ENCODE measurements at places on chromosomes 12 and 14.

GRCh38 chr14:78245238-78245637 is 75.1 kb downstream of the NRXN3 start:
- no peak for DNase-seq

DNA sequence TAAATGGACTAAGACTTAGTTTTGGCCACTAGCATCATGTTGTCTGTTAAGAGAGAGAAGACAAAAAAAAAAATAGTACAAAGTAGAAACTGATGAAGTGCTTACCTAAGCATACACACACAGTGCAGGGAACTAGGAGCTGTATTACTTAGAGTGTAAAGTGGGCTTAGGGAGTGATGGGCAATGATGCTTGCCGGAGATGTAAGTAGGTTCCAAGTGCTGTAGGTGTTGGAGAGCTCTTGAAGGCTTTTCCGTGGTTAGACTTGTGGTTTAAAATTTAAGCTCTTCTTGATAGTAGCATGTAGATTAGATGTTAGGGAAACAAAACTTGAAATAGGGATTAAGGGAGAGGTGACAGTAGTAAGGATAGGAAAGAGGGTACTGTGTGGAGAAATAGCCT is 34.7 kb downstream of the MIA2 start:
- DNase-seq, result no peak

DNA sequence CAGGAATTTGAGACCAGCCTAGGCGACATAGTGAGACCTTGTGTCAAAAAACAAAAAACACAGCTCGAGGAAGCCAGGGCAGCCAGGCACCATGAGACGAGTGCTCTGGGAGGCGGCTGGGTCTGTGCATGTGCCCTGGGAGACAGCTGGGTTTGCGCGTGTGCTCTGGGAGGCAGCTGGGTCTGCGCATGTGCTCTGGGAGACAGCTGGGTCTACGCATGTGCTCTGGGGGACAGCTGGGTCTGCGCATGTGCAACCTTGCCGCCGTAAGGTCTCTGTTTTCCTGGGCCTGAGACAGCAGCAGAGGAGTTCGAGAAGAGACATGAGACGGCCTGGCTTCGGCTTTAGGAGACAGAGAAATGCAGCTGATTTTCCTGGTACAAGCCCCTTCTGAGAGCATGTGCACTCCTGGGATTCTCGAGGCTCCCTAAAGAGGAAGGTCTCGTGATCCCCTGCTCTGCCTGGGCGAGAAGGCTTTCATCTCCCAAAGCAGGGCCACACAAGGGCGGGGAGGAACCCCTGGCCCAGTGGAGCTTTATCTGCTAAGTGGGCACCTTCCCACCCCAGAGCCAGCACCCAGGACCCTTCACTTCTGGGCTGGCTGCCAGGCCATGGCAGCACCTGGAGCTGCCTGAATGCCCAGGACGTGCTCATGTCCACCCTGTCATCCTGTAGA is 3.5 kb upstream of the BDKRB1 start:
- no peak for DNase-seq

GRCh38 chr14:22509751-22510300 is 79.2 kb downstream of the DAD1 start:
- no peak for DNase-seq

DNA sequence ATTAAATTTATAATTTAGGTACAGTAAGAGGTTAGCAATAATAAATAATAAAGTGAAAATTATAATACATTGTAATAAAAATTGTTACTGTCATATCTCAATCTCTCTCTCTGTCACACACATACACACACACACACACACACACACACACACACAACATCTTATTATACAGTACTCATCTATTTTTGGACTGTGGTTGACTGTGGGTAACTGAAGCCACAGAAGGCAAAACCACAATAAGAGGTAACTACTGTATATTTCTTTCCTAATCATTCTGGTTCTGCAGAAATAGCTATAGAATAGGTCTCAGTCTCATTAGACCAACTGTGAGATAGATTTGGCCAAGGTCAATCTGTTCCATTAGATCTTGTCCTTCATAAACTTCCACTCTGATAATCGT is 33.1 kb upstream of the PTPRO start:
- DNase-seq, result no peak

DNA sequence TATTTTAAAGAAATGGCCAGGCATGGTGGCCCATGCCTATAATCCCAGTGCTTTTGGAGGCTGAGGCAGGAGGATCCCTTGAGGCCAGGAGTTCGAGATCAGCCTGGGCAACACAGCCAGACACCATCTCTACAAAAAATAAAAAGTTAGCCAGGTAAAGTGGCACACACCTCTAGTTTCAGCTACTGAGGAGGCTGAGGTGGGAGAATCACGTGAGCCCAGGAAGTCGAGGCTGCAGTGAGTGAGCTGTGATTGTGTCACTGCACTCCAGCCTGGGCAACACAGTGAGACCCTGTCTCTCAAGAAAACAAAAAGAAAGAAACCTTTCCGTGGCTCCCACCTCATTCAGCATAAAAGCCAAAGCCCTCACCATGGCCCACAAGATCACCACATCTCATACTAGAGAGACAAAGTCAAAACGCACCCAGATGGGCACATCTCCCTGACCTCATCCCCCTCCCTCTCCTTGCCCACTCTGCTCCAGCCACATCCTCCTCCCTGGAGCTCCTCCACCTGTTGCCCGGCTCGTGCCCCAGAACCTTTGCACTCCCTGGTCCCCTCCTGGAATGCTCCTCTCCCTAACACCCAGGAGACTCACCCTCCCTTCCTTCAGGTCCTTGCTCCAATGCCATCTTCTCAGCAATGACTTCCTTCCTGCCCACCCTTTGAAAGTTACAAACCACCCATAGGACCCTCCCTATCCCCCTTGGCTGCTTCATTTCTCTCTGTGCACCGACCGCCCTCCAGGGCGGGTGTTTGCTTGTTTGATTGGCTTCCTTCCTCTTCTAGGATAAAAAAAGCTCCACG is 4.8 kb upstream of the SCARB1 start:
- DNase-seq, result no peak

GRCh38 chr14:34078117-34078743 is 127.4 kb upstream of the EGLN3 start:
- DNase-seq, result no peak

- no peak for DNase-seq
These were observed 15.9 kb downstream of the RAB35 start for GRCh38 chr12:120100630-120101029.

DNA sequence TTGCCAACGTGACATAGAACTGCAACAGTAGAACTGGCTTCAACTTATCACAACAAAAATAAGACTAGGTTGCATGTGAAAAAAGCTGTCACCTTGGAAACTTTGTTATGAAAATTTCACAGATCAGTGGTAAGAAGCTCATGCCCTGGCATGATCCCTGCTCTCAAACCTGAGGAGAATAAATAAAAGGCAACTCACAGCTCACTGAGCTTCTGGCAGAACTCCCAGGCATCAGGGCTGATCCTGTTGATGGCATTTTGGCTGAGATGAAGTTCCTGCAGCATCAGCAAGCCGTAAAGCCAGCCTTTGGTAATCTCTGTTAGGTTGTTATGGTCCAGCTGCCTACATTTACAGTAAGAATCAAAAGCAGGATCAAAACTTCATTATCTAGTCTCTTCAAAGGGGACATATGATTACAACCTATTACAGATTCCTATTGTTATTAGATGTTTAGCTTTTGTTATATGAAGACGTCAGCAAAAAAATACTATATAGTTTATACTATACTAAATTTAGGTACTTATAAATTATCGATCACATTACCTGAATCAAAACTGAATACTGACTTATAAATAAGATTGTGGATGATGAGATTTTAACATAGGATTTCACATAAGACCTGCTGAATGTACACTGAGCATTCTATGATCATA is 32.0 kb downstream of the LRIG3 start:
- DNase-seq, result no peak

GRCh38 chr12:4056910-4057845 is 184.0 kb upstream of the PARP11 start:
- no peak for DNase-seq

DNA sequence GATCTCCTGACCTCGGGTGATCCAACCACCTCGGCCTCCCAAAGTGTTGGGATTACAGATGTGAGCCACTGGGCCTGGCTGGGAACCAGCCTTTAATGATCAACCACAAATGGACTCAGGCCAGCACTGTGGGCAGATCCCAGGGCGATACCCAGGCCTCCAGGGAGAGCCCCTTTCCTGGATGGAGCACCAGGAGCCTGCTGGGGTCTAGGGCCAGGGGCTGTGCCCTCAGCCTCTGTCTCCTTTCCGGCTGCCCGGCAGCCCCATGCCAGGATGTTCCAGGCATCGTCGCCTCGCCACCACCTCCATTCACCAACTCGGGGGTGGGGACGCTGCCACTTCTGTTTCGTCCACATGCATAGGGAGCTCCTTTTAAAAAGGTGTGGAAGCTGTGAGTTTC is 2.3 kb downstream of the ADGRD1 start:
- DNase-seq, result no peak

GRCh38 chr12:14426792-14427191 is 61.3 kb downstream of the ATF7IP start:
- DNase-seq, result no peak

GRCh38 chr12:87283886-87284285 is 745.3 kb downstream of the C12orf50 start:
- no peak for DNase-seq

DNA sequence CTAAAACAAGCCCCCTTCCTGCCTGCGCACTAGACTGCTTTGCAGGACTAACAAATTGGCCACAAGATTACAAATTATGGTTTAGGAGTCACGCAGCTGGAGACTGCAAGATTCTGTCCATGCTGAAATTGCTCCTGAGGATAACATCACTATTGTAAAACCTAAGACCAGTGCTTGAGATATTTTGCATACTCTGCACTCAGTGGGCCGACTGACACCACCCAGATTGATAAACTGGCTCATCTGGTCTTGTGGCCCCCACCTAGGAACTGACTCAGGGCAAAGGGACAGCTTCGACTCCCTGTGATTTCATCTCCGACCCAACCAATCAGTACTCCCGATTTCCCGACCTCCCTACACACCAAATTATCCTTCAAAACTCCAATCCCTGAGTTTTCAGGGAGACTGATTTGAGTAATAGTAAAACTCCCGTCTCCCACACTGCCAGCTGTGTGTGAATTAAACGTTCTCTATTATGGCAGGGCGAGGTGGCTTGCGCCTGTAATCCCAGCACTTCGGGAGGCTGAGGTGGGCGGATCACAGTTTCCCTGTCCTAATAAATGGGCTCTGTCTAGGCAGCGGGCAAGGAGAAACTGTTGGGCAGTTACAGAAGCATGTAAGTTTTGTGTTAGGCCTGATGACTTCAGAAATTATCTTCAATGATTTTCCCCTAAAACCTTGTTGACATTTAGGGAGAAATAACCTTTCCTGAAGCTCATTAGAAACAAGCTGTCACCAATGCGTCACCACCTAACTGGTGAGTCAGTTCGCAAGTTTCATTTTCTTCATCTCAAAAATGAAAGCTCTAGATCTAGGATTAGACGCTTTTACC is 5.3 kb upstream of the UBC start:
- peak; percentile 49 for DNase-seq

- no peak for DNase-seq
These were observed 160.2 kb downstream of the CCDC91 start for GRCh38 chr12:28350502-28350901.

GRCh38 chr12:69872804-69873203 is 47.8 kb downstream of the MYRFL start:
- DNase-seq, result no peak

DNA sequence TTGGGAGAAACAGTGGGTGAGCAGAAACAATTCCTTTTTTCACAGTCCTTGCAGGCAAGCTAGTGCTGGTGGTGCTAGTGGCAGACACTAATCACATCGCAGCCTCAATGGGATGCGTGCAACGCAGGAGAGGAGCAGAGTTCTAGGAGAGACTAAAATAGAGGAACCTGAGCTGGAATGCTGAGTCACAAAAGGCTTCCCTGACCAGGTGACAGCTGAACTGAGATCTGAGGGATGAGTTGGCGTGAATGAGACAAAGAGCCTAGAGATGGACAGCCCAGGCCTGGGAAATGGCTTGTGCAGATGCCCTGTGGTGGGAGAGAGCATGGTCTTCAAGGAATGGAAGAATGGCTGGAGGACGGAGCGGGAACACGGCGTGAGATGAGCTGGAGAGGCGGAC is 25.8 kb downstream of the ACADS start:
- DNase-seq, result no peak

- no peak for DNase-seq
These were observed 36.8 kb downstream of the ANKRD9 start for GRCh38 chr14:102472791-102473150.

DNA sequence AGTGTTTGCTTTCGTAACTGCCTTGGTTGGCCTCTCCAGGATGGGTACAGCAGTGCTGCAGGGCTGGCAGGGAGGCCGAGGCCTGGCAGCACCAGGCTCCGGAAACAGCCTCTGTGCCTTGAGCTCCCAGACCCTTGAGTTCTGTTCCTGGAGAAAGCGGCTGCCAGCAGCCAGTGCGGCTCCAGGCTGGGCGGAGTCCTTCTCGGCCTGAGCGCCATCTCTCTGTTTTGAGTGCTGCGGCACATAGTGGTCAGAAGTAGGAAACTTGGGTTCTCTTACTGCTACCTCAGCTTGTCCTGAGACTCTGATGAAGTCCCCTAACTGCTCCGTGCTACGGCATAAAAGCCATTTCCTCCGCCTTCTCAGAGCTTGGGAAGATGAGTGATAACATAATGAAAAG is 65.9 kb downstream of the KCNA1 start:
- no peak for DNase-seq

DNA sequence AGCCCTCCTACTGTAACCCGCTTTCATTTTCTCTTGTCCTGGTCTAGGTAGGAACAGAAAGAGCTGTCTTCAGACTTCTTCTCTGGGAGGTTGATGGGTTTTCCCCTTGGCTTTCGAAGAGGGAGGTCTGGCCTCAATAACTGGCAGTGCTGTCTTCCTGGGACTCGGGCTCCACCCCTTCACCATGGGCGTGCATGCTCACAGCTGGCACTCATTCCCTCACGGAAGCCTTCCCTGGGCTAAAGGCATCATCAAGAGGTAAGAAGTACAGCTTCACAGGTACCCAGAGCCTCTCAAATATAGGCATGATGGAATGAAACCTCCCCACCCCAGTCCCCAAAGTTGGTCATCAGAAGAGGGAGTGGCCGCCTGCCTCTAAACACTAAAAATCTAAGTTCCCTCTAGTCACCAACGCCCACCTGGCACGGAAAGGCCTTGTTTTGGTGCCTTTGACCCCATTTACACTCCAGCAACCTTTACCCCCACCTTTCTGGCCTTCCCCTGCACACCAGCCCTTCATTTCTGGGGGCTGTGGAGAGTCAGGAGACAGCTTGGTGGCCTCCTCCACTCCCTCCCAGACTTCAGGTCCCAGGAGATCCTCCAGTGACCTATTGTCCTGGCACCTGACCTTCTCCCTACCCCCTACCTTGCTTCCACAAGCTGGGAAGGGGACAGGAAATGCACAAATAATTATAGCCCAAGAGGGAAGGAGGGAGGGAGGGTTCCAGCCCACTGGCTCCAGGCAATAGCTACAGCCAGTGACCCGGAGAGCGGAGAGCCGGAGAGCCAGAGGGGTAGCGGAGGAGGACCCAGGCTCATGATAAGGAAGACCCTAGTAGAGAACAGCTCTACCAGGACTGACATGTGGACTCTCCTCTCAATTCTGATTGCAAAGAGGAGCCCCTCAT is 2.8 kb downstream of the RAPGEF3 start:
- peak; percentile 43 for DNase-seq

- DNase-seq, result no peak
These were observed 18.6 kb downstream of the INTS13 start for GRCh38 chr12:26919216-26919555.
